ENCODE measurements at places on chromosomes 11 and 22.

- no peak for DNase-seq
Observed at GRCh38 chr11:77497368-77497767, 23.5 kb upstream of the PAK1 start.

DNA sequence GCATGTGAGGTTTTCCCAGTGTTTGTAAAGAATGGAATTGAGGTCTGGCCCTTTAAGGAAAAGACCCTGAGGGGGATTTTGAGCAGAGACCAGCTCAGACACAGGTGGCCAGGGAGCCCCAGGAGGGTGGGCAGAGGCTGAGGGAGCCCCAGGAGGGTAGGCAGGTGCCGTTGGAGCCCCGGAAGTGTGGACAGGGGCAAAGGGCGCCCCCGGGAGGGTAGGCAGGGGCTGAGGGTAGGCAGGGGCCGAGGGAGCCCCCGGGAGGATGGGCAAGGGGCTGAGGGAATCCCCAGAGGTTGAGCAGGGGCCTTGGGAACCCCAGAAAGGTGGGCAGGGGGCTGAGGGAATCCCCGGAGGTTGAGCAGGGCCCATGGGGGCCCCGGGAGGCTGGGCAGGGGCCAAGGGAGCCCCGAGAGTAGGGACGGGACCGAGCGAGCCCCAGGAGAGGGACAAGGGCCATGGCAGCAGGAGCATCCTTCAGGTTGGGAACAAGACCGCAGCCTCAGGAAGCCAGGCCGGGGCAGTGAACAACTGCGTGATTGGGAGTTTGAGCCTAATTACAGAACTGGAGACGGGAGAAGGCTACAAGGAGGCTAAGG is 292.0 kb downstream of the BRD1 start:
- no peak for DNase-seq

GRCh38 chr11:47400768-47401279 is 7.6 kb upstream of the SLC39A13 start:
- DNase-seq: no peak

DNA sequence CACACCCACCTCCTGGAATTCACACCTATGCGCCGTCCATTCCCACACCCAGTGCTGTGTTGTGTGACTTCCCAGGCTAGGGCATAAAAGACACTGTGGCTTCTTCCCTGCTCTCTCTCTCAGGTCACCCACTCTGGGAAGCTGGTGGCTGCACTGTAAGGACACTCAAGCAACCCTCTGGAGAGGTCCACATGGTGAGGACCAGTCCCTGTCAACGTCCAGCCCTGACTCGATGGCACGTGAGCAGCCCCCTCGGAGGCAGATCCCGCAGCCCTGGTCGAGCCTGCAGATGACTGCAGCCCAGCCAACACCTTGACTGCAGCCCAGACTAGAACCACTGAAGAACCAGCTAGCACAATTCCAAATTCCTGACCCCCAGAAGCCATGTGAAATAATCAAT is 16.2 kb downstream of the CBX7 start:
- DNase-seq: no peak

- no peak for DNase-seq
Observed at GRCh38 chr11:126182787-126183445, 28.5 kb downstream of the RPUSD4 start.

- DNase-seq: no peak
Observed at GRCh38 chr11:57800444-57801182, 39.0 kb downstream of the CTNND1 start.

DNA sequence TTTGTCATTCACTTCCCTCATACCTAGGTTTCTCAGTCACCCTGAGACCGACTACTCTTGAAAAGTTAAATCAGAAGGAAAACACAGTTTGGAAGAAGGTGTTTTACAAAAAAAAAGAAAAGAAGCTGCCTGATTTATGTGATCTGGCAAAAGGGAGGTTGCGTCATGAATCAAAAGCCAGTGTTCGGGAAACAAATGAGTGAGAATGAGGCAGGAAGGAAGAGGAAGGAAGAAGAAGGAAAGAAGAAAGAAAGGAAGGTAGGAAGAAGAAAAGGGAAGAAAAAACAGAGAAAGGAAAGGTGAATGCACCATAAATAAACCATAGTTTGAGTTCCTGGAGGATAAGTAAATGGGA is 314.6 kb downstream of the BLID start:
- DNase-seq: no peak

- no peak for DNase-seq
Observed at GRCh38 chr11:116540645-116541304, 232.0 kb downstream of the BUD13 start.

DNA sequence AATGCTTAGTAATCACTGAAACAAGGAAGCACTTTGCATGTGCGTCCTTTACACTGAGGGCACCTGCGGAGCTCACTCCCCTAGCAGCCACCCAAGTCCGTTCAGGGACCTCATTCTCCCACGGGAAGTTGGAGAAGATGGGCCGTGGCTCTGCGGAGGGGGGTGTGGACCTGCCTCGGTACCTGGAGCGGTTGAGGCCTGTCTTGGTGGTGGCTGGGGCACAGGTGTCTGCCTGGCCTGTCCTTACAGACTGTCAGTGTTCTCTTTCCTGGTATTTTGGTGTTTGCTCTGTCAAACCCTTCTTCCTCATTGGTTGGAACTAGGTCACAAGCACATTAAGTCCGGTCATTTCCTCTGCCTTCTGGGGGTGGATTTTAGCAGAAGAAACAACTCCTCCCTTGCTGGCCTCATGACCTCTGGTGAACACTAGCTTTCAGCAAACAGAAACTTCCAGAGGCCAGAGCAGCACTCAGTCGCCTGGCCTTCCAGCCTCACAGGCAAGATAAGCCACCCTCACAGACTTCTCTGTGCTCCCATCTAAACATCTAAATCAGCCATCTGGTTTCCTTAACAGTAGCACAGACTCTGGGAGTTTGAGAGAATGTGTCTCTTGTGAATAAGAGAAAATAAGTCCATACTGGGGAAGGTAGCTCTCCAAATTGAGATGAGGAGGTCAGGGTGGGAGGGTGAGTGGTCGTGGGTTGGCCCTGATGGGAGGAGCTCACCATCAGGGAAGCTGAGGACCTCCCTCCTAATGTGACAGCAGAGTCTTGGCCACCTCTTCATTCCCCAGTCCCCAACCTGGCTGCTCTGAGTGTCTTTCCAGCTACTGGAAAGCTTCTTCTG is 8.6 kb downstream of the SNAP29 start:
- peak; percentile 65 for DNase-seq

GRCh38 chr22:30077279-30077880 is 2.9 kb upstream of the HORMAD2 start:
- no peak for DNase-seq

DNA sequence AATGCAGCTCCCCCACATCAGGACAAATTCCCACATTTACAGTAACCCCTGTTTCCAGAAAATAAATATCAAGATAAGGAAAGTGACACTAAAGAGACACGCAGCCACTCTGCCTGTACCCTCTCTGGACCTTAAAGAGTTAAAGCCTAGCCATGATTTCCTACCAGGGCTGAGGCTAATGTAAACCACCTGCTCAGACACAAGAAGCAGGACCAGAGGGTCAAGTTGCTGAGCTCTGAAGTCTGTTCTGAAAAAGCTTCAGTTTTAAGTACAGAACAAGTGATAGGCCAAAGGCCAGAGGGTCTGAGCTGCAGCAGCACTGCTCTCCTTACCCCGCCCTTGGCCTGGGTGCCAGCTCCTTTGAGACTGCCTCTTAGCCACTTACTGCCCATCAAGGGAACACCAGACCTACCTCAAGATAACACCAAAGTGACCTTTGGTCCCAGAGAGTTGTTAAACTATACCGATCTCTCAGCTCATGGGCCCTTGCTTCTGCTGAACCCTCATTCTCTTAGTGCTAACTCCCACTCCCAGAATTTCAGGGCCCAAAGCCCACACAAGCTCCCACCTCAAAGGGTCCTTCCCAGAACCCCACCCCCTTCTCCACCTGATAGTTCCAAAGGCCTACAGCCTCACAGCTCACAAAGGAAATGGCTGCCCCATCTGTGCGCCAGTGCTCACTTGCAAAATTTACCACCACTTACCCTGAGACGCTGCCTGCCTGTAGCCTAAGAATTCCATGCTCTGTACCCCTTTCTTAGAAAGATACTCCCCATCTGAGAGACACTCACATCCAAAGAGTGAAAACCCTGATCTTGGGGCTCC is 40.5 kb downstream of the IL18BP start:
- DNase-seq: no peak

- no peak for DNase-seq
Observed at GRCh38 chr22:39150848-39151215, 1.6 kb downstream of the CBX7 start.

- DNase-seq: no peak
Observed at GRCh38 chr11:110679323-110679975, 32.8 kb downstream of the ARHGAP20 start.

DNA sequence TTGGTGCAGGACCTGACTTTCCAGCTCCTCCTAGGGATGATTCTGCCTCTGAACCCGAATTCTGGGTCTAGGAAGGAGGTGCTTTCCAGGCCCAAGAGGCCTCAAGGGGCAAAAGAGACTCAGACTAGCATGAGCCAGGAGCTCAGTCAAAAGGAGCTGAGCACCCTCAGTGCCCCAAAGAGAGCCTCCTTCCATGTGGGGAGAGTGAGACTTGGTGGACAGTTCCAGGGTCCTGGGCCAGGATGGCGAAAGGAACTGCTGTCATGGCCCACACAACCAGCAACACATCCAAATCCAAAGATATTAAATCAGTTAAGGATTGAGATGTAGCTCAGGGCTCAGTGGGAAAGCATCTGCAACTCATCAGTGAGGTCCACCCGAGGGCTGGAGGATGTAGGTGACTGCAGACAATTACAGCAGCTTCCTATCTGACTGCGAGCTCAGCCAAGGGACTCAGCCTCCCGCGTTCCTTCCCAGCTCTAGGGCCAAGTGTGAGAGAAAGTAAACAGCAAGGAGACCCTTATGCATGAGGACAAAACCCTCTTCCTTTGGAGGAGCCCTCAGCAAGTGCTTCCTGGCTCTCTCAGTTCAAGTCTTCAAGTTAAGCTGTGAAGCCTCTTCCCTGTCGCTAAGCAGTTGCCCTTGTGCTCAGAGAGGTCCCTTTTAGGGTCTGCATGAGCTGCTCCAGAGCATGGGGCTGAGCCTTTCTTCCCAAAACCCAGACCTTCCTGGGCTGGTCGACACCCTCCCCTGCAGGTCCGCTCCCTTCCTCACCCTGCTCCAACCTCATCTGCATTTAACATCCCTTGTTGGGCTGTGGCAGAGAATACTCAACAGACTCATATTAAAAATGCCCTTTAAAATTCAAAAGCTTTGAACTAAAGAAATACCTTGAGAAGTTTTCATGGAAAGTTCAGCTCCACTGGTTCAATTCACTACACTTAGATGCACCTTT is 35.8 kb downstream of the C11orf58 start:
- DNase-seq: no peak

DNA sequence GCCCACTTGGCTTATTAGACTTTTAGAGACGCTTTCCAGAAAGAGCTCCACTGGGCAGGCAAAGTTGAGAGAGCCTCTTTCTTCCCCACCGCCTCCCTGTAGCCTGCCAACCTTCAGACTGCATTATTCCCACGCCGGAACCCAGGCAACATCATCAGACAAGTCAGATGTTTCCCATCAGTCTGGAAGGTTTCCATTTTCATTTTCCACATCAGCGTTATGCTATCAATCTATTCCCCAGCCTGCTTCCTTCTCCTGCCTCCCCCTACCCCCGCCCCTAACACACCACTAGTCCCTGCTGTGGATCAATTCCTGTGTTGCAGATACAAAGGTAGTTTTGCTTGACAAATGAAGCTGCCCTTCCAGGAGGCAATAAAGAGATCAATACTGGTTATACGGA is 184.8 kb downstream of the DSCAML1 start:
- no peak for DNase-seq

- no peak for DNase-seq
Observed at GRCh38 chr11:1852877-1853276, at the start of gene LSP1. Gene LSP1, plus strand, starts transcription at chr11:1853084. Its CDS starts 61 bp downstream, at chr11:1853145.

GRCh38 chr11:69138265-69138664 is 17.5 kb upstream of the SMIM38 start:
- DNase-seq: no peak

DNA sequence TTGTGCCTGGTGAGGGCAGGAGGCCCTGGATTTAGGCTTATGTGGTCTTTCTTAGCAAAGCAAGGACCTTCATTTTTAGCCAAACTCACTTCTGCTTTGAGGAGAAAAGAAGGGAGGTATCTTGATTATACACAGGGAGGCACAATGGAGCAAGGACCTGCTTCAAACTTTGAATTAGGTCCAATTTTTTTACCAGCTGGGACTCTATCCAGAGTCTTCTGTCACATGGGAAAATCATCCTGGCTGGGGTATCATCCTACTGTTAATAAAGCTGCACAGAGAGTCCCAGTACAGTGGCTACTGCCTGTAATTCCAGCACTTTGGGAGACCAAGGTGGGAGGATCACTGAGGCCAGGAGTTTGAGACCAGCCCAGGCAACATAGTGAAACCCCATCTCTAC is 87.8 kb downstream of the CWC15 start:
- no peak for DNase-seq

DNA sequence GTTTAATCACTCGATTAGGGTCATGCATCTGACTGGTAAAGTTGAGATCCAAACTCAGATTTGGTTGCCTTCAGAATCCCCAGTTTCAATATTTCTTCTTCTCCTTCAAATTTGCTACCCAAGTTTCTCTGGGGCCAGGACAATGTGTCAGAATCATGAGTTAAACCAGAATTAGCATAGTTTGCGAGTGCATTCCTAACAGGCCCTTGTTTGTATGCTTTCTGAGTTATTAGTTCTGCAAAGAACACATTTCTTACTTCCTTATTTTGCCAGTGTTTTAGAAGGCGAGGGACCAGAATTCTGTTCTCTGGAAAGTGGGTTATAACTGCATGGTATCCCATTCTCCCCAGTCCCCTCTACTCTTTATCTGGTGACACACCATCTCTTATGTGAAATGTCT is 112.0 kb downstream of the ARL14EP start:
- no peak for DNase-seq

DNA sequence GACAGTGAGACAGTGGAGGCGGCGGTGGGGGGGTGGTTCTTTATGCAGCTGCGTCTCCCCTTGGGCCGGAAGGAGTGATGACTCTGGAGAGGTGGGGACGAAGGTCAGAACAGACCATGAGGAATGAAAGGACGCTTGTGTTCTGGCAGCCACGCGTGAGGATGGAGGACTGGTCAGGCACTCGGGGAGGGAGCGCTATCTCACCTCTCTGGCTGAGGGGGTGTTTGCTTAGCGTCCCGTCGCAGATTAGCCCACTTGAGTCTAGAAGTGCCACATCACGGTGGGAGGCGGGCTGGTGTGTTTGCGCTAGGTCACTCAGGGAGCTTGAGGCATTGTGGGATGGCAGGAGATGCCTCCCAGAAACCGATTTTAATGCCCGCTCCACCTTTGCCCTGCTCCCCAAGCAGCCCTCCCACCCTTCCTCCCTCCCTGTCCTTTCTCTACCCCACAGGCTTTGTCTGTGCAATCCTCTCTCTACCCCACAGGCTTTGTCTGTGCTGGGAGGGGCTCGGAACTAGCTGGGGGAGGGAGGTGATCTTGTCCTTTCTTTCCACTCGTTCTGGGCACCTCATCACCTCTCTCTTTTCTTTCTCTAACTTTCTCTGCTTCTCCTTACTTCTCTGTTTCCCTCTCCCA is 97.8 kb downstream of the PKNOX2 start:
- no peak for DNase-seq

- DNase-seq: no peak
Observed at GRCh38 chr11:108817976-108818375, 153.1 kb downstream of the DDX10 start.
